Activated naive CD4-positive, alpha-beta T cell treated with anti-CD3 and anti-CD28 coated beads for 36 hours (primary cell): ENCODE measurements at places on chromosomes 6 and 20. TPM values are rescaled to one million over a fixed set of nuclear protein-coding genes. Genes with fewer than 3 reads are reported as not detected.

ASCC3 gene
- total RNA-seq: 58.4 TPM

HLA-DMB gene
- 1.3 TPM for total RNA-seq

ANGPT4 gene
- not detected for total RNA-seq

AVP gene
- not detected for total RNA-seq

PDE7B gene
- total RNA-seq: 0.31 TPM

CRISP3 gene
- total RNA-seq: not detected

MAS1 gene
- total RNA-seq: not detected

MCHR2 gene
- not detected for total RNA-seq

DNA sequence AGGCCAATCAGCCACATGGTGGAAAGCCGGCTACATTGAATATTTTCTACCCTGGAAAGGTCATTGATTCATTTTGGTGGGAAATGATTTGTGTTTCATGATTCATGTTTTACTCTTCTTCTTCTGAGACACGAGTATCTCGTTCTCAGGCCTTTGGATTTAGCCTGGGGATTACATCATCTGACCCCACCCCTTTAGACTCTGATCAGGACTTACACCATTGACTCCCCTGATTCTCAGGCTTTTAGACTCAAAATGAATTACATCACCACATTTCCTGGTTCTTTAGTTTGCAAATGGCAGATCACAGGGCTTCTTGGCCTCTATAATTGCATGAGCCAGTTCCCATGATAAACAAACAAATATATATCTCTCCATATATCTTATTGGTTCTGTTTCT lies 228.8 kb downstream of the ADGRG6 start:
- H3K27ac ChIP-seq: no peak overlapping the region
- no peaks in the 10 kb centered on the region for H3K4me1 ChIP-seq
- no peak overlapping the region for H3K4me3 ChIP-seq
- no peaks in the 10 kb centered on the region for H3K27me3 ChIP-seq
- DNase-seq: no peak
- peaks cover 5% of the 10 kb centered on the region for H3K36me3 ChIP-seq

DNA sequence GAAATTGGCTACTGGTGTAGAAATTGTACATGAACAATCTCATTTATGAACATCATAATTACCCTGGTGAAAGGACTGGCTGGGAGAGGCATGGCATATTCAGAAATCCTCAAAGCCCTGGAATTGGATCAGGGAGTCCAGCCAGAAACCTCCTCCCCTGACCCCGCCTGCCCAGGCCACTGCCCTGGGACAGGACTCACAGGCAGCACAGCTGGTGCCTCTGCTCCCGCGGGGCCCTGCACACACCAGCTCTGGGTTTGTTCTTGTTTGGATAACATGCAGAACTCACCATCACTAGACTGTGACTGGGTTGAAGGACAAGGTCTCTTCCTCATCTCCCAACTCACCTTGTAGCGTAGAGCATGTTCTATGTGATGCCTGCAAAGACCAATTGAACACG lies 56.2 kb downstream of the AGPAT4 start:
- no peaks in the 10 kb centered on the region for H3K4me1 ChIP-seq
- no peak overlapping the region for H3K27ac ChIP-seq
- H3K36me3 ChIP-seq: peaks cover 21% of the 10 kb centered on the region
- no peak overlapping the region for H3K4me3 ChIP-seq

DNA sequence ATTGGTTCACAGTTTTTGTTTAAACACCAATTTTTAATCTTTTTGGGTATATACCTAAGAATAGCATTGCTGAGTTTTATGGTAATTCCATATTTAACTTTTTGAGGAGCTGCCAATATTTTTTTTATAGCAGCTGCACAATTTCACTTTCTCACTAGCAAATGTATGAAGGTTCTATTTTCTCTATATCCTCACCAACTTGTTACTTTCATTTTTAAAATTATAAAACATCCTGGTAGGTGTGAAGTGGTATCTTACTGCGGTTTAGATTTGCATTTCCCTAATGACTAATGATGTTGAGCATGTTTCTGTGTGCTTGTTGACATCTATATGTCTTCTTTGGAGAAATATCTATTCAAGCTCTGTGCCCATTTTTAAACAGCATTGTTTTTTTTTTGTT lies 452.1 kb downstream of the GRIK2 start:
- H3K4me3 ChIP-seq: no peak overlapping the region
- no peaks in the 10 kb centered on the region for H3K27me3 ChIP-seq
- H3K36me3 ChIP-seq: no peaks in the 10 kb centered on the region
- no peak for DNase-seq

DNA sequence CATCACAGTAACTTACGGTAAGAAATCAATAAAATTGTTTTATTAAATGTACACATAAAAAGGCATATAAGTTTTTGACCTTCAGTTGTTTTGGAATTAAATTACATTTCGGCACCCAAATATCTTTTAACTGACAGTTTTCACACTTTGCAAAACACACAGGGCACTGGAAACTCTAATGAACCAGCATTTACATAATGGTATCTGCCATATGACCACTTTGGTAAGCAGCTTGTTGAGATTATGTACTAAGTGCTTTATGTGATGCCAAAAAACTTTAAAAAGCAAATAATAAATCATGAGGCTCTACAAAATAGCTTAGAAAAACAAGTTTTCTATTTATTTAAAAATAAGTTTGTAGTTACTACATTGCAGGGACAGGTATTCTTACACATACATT lies 68.2 kb downstream of the IRAK1BP1 start:
- peaks cover 12% of the 10 kb centered on the region for H3K36me3 ChIP-seq
- H3K4me1 ChIP-seq: no peaks in the 10 kb centered on the region
- H3K27ac ChIP-seq: no peak overlapping the region
- H3K4me3 ChIP-seq: no peak overlapping the region
- no peak for DNase-seq

GRCh38 chr20:9353916-9354276 lies 160.5 kb upstream of the LAMP5 start:
- no peaks in the 10 kb centered on the region for H3K4me1 ChIP-seq
- no peak overlapping the region for H3K4me3 ChIP-seq
- no peak overlapping the region for H3K27ac ChIP-seq

- no peak for DNase-seq
- H3K36me3 ChIP-seq: peaks cover 4% of the 10 kb centered on the region
- peaks cover 77% of the 10 kb centered on the region for H3K4me1 ChIP-seq
These were observed 245.0 kb downstream of the GMPR start for GRCh38 chr6:16483315-16483875.

DNA sequence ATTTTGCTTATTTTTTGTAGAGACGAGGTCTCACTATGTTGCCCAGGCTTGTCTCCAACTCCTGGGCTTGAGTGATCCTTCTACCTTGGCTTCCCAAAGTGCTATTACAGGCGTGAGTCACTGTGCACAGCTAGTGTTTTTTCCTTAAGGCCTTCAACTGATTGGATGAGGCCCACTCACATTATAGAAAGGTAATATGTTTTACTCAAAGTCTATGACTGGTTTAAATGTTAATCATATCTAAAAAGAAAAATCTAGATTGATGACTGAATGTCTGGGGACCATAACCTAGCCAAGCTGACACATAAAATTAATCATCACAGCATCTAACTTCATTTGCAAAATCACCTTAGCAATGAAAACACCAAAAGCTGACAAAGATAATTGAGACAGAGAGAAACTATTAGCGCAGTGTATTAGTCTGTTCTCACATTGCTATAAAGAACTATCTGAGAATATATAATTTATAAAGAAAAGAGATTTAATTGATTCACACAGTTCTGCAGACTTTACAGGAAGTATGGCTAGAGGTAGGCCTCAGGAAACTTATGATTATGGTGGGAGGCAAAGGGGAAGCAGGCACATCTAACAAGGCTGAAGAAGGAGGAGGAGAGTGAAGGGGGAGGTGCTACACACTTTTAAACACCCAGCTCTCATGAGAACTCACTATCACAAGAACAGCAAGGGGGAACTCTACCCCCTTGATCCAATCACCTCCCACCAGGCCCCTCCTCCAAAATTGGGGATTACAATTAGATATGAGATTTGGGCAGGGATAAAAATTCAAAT lies 66.8 kb upstream of the ARHGAP18 start:
- no peaks in the 10 kb centered on the region for H3K27me3 ChIP-seq
- H3K27ac ChIP-seq: no peak overlapping the region
- peaks cover 3% of the 10 kb centered on the region for H3K4me1 ChIP-seq

GRCh38 chr20:375265-375889 lies 5.2 kb upstream of the TRIB3 start:
- no peak overlapping the region for H3K27ac ChIP-seq
- H3K36me3 ChIP-seq: no peaks in the 10 kb centered on the region
- H3K4me3 ChIP-seq: no peak overlapping the region
- DNase-seq: no peak
- H3K4me1 ChIP-seq: peaks cover 29% of the 10 kb centered on the region

DNA sequence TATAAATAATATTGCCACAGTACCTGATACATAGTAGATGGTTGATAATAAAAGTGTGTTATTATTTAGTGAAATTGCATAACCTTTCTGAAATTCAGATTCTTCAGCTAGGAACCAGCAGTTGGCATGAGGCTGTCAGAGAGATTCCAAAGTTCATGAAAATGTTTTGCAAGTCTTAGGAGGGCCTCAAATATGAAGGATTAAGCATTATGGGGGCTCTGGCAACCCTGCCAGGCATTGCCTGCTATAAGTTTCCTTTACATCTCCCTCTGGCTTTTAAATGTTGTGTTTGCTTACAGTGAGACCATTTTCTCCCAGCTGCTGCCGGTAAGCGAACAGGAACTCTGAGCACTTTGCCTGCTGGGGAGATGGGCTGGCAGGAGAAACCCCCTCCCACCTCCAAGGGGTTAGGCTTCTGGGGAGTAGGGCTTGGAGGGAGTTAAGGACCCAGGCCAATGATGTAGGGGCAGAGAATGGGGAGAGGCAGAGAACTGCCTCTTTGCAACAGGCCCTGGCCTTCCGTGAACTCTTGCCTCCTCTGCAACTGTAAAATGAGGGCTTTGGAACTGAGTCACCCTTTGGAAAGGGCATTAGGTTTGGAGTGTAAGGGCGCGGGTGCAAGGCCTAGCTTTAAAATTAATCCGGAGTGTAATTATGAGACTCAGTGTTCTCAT lies 33.2 kb upstream of the KIF3B start:
- peaks cover 1% of the 10 kb centered on the region for H3K36me3 ChIP-seq
- H3K27ac ChIP-seq: no peak overlapping the region
- peaks cover 32% of the 10 kb centered on the region for H3K4me1 ChIP-seq
- H3K27me3 ChIP-seq: no peaks in the 10 kb centered on the region
- no peak for DNase-seq
- no peak overlapping the region for H3K4me3 ChIP-seq

- peaks cover 69% of the 10 kb centered on the region for H3K36me3 ChIP-seq
- H3K4me1 ChIP-seq: peaks cover 12% of the 10 kb centered on the region
- peak overlapping the region; percentile 36 for H3K27ac ChIP-seq
- H3K27me3 ChIP-seq: no peaks in the 10 kb centered on the region
These were observed 81.2 kb downstream of the EZR start for GRCh38 chr6:158737710-158738615.

- H3K4me1 ChIP-seq: no peaks in the 10 kb centered on the region
- no peaks in the 10 kb centered on the region for H3K27me3 ChIP-seq
- H3K4me3 ChIP-seq: no peak overlapping the region
These were observed 270.0 kb upstream of the MARCKS start for GRCh38 chr6:113587078-113587699.

GRCh38 chr20:50762435-50763220 lies 31.2 kb downstream of the PARD6B start:
- H3K4me3 ChIP-seq: no peak overlapping the region
- H3K36me3 ChIP-seq: no peaks in the 10 kb centered on the region
- DNase-seq: no peak

DNA sequence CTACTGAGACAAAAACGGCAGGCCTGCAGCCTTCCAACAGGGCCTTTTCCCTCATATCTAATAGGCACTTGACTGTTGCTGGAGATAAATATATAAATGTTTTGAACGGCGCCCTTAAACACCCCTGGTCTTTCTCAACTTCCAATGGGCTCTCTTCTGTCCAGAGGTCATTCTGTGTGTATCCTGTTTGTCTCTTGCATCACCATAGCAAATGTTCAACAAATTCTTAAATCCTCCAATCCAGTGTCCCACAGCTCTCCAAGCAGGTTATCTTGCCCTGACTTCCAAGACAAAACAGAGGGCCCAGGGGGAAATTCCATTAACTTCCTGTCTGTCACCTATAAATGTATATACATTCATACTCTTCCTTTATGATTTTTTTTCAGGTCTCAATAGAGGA lies 62.0 kb downstream of the OR2J2 start:
- H3K27me3 ChIP-seq: peaks cover 26% of the 10 kb centered on the region
- no peak for DNase-seq
- no peak overlapping the region for H3K27ac ChIP-seq
- H3K36me3 ChIP-seq: no peaks in the 10 kb centered on the region
- no peak overlapping the region for H3K4me3 ChIP-seq

GRCh38 chr20:22418738-22419137 lies 165.6 kb downstream of the FOXA2 start:
- H3K4me1 ChIP-seq: no peaks in the 10 kb centered on the region
- H3K27me3 ChIP-seq: peaks cover 2% of the 10 kb centered on the region
- H3K4me3 ChIP-seq: no peak overlapping the region
- no peak for DNase-seq
- no peaks in the 10 kb centered on the region for H3K36me3 ChIP-seq

DNA sequence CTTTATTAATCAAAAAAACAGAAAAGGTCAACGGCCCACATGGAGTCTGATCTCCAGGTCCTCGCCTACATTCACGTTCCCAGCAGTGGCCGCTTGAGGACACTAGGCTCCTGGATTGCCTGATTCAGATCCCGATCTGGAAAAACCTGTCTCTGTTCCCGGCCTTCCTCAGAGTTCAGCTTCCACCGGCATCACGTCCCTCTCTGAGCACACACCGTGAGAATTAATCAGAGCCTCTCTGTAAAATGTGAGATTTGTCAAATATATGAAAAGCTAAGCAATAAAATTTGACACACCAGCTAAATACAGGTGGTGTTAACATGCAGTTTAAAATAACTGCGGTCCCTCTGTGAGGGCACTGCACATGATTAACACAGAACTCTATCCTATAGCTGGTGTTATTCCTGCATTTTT lies 122.8 kb upstream of the COL21A1 start:
- DNase-seq: no peak
- H3K4me3 ChIP-seq: no peak overlapping the region
- peaks cover 9% of the 10 kb centered on the region for H3K4me1 ChIP-seq
- H3K27me3 ChIP-seq: peaks cover 5% of the 10 kb centered on the region
- H3K27ac ChIP-seq: no peak overlapping the region

GRCh38 chr6:7188492-7188891 lies 80.7 kb downstream of the RREB1 start:
- no peaks in the 10 kb centered on the region for H3K27me3 ChIP-seq
- H3K4me3 ChIP-seq: no peak overlapping the region
- H3K36me3 ChIP-seq: peaks cover 41% of the 10 kb centered on the region

DNA sequence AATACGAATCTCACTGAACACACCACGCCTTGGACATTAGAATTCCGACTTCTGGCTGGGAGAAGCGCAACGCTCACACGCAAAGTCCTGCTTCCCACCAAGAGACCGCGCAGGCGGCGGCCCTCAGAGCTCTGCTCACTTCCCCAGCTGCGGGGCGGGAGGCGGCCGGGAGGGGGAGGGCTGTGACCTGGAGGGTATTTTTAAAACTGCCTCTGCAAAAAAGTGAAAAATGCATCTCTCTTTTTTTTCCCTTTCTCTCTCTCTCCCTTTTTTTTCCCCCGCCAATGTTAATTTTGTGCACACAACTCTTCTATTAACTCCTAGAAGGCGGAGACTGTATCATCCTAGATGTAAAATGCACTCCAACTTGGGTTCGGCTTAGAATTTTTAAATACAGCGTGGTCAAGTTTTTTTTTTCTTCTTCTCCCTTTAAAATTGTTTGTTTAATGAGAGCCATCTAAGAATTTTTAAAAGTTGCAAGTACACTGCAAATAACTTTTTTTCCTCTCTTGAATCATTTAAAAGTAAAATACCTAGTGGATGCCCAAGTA lies 66.4 kb downstream of the STX11 start:
- peaks cover 4% of the 10 kb centered on the region for H3K36me3 ChIP-seq
- peak; percentile 78 for DNase-seq
